T47D (cell line): ENCODE measurements at places on chromosomes 1 and 21.

DNA sequence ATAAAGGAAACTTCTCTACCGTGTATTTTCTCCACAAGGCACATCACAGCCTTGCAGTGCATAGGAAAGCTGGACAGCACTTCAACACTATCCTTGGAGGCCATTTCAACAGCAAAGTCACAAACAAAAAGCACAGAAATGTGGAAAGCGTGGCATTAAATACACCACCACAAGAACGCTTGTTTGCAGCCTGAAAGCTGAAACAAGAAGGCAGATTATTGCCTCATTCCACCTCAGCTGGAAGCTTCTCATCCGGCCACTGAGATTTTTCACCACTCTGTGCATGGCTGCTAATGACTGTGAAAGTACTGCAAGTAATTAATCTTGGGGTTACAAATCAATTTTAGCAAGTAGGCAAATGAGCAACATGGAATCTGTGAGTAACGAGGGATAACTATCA lies 50.9 kb upstream of the GALNT2 start:
- DNase-seq = no peak

DNA sequence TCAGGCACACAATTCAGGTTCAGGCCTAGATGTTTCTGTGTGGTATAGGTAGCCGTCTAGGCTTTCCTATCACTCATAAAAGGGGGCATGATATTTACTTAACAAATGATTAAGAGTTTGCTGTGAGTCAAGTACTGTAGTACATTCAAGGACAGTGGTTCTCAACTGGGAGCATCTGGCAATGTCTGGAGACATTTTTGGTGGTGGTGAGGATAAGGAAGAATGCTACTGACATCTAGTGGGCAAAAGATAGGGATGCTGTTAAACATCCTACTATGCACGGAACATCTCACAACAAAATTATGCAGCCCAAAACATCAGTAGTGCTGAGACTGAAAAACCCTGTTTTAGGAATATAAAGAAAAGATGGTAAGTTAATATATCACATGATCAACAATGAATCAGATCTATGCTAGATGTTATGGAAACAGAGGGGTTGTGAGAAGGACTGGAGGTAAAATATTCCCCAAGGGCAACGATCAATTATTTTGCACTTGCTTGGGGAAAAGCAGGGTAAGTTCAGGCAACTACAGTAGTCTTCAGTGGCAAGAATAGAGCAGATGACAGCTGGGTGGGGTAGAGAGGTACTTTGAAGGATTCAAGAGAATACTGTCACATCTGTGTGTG lies 4.9 kb downstream of the DNTTIP2 start:
- DNase-seq = no peak

GRCh38 chr1:29343476-29343875 lies 107.2 kb downstream of the PTPRU start:
- no peak for DNase-seq

DNA sequence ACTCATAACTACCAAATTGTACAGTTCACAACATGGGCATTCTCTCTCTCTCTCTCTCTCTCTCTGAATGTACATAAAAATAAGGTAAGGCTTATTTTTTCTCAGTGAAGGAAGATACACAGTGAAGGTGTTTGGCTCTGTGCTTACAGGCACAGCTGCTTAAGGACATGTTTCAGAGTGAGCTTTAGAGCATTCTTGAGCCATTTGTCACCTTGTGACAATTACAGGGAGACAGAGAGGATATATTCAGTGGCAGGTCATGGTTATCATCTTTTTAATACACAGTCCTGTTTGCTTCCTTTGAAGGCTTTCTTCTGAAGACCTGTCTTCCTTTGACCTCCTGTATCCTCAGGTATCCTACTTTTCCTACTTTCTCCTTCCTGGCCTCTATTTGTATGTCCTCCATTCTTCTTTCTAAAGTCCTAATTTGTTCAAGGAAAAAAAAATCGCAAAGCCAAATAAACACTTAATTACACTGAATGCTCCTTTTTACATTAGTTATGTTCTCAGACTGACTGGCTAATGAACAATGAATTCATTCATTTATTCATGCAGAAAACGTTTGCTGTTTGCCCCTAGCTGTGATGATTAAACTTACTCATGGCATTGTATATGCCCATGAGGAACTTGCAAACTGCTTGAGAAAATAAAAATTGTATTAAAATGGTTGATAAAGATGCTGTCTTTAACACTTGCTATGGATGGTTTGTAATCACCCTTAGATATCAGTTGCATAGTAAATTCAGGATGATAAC lies 33.4 kb downstream of the HSD17B7 start:
- no peak for DNase-seq

GRCh38 chr1:33903210-33903589 lies 39.3 kb downstream of the HMGB4 start:
- no peak for DNase-seq

- DNase-seq = no peak
Observed at GRCh38 chr21:41566500-41567014, 58.6 kb upstream of the TMPRSS2 start.

- DNase-seq = peak; percentile 96
Observed at GRCh38 chr1:179081687-179082332, at the start of gene TOR3A. Gene TOR3A, plus strand, starts transcription at chr1:179082070. Its CDS starts 59 bp downstream, at chr1:179082129.

DNA sequence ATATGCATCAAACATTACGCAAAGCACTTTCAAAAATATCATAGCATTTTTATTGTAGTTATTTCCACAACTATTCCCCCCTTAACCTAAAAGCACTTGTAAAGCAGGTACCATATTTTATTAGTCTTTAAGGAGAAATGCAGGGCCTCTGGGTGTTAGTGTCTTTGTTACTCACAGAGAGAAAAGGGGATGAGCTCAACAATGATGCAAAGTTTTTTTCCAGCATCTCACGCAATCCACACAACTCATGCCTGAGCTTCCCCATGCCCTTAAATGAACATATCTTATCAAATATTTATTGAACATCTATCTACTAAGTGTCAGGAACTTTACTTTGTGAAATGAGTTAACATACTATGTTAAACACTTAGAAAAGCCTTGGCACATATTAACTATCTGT lies 50.6 kb downstream of the BEND5 start:
- no peak for DNase-seq

DNA sequence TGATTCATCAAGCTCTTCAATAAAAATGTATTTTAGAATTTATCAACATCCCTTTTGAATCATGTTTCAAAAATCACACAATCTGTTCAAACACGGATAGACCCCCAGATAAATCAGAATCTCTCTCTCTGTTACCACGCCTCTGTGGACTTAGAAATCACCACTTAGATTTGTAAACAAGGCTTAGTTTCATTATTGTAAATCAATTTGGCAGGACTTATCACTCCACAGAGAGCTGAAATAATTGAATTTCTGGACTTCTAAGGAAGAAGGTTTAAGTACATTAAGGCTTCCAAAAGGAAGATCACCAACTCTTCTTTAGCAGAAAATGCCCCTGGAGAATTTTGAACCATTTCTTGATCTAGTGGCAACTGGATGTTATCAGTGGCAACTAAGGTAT lies 100.4 kb downstream of the APP start:
- no peak for DNase-seq

- no peak for DNase-seq
Observed at GRCh38 chr1:6935361-6935883, 150.2 kb downstream of the CAMTA1 start.

DNA sequence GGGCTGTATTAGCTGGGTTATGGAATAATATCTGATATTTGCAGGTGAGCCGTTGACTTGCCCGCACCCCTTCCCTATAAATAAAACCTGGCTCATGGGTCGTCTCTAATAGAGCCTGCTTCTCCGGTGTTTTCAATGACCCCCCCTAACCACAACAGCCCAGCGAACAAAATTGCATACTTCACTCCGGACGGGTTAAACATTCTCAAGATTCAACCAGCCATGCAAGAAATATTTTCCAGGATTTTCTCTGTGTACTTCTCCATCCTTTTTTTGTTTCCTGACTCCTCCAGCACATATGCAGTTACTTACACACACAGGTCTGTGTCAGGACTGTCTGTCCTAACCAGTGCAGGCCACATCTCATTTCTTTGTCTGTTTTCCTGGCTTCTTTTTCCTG lies 267.7 kb downstream of the ZNF648 start:
- DNase-seq = no peak

- no peak for DNase-seq
Observed at GRCh38 chr1:24349891-24350290, 30.7 kb downstream of the GRHL3 start.
